Stimulated activated CD8-positive, alpha-beta memory T cell treated with anti-CD3 and anti-CD28 coated beads, Interleukin-2, amount 100 ng/mL, for 1 hour (primary cell): ENCODE measurements at places on chromosomes 7 and 10.

DNA sequence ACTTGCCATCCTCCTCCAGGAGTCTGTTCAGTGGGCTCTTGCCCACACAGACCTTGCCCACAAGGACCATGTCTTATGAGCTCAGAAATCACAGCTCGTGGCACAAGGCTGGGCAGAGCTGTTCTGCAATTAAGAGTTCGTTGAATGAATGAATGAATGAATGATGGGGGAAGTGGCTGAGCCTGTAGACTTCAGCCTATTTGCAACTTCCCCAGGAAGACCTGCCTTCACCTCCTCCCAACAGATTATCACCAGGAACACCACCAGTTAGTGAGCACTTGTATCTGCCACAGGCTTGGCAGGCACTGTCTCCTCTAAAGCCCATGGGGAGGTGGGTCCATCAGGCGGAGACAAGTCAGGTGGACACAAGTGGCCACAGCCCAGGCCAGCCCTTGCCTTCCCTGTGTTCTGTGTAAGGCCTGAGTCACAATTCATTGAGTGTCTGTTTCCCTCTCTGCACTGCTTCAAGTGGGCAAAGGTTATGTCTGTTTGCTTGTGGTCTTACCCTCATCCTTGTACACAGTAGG lies 1.8 kb upstream of the FGF8 start:
- no peak for DNase-seq

- no peak for DNase-seq
Observed at GRCh38 chr7:141837683-141838082, 3.6 kb downstream of the PRSS37 start.

DNA sequence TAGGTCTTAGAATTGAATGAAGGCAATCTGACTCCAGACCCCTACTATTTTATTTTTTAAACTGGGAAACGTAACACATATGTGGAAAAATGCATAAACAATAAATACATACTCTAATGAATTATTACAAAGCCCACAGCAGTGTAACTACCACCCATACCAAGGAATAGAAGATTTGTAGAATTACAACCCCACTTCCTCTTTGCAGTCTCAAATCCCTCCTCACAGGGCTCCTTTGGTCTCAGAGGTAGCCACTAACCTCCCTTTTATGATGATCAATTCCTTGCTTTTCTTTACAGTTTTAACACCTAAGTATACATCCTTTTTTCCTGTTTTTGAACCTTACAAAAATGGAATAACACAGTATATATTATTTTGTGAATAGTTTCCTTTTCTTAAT lies 6.7 kb upstream of the CCDC126 start:
- DNase-seq = no peak

- DNase-seq = no peak
Observed at GRCh38 chr7:89775459-89775858, 378.8 kb upstream of the STEAP1 start.

- DNase-seq = no peak
Observed at GRCh38 chr10:98309366-98310355, 41.7 kb upstream of the LOXL4 start.

GRCh38 chr7:32506266-32507054 lies 11.2 kb downstream of the AVL9 start:
- no peak for DNase-seq

- no peak for DNase-seq
Observed at GRCh38 chr7:92790992-92791391, 45.4 kb downstream of the CDK6 start.

DNA sequence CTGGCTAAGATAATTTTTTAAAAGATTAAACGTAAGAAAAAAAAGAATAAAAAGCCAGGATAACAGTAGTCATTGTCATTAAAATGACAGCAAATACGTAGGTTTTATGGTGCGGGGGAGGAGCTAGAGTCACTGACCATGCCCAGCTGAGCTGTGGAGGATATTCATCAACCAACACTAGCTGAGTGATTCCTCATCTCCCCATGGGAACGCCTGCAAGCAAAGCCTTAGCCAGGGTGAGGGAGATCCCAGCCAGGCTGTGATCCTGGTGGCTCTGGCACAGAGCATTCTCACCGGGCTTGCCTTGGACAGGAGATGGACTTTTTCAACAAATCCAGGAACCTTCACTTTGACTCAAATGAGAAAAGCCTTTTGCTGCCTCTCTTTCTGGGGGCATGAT lies 94.2 kb downstream of the HIP1 start:
- DNase-seq = no peak

DNA sequence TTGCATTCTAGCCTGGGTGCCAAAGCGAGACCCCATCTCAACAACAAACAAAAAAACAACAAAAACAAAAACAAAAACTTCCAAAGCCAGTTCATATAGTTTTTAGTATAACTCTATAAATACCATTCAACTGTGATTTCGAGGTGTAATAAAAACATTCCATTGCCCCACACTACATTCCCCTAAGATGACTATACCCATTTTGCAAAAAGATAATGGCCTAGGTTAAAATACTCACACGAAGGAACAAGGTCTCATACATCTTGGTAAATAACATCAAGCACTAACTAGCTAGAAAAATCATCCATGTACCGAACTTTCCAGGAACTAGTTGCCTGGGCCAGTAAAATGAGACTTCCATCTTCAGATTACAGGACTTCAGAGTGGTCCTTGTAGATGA lies 55.4 kb downstream of the GLI3 start:
- DNase-seq = no peak

- DNase-seq = no peak
Observed at GRCh38 chr7:32206987-32207386, 136.8 kb upstream of the PDE1C start.
